ENCODE measurements at places on chromosomes 7 and 10.

DNA sequence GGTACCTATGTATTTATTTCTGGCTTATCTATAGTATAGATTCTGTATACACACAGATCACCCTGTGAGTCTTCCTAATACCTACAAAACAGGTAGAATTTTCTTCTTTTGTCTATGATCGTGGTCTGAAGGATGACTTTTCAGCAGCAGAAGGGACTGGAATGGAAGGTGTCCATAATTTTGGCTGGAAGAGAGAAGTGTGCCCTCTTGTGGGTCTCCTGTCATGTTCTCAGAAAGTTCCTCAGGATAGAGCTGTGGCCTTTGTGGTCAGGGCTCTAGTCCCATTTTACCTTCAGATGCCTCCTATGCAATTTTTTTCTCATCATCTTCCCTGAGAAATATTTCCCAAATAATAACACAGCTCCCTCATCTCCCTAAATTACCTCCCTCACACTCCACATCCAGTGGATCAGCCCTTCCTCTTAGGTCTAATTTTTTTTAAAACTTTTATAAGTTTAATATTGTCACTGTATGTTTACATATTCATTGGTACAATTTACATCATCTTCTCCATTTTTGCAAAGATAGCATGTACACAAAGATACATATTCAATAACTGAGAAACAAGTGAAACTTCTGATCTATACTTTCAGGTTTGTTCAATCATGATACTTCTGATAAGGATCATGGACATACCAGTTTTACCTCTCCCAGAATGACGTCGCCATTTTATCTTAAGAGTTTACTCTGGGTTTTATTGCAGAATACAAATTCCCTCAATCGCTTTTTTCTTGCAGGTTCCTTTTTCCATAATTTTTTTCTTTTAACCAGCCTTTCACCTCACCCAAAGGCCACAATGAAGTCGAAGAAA, 112.7 kb downstream of the REEP3 start:
- DNase-seq = peak; percentile 12

DNA sequence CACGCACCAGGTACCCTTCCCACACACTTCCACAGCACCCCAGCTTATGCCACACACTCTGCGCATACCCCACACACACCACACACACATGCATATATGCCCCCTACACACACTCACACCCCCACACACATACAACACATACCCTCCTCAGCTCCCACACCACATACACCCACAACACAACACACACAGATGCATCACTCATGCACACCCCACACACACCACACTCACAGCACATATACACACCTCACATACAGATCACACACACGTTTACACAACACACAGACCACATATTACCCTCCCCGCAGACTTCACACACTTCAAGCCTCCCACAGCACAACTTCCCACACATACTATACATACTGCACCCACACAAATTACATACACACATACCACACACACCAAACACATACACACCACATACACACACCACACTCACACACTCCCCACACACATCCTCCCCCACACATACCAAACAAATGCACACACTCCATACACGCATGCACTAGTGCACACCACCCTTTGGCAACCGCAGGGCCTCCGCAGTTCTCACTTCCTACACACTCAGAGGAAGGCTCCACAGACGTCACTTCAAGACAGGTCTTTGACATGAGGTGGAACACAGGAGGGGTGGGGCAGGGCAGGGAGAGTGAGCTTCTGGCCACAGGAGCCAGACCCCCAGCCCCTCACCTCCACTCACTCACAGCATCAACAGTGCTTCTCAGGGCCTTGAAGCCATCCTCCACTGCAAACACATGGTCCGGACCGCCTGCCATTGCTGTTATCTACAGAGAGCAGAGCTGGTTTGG, 18.5 kb upstream of the ANTXRL start:
- no peak for DNase-seq

DNA sequence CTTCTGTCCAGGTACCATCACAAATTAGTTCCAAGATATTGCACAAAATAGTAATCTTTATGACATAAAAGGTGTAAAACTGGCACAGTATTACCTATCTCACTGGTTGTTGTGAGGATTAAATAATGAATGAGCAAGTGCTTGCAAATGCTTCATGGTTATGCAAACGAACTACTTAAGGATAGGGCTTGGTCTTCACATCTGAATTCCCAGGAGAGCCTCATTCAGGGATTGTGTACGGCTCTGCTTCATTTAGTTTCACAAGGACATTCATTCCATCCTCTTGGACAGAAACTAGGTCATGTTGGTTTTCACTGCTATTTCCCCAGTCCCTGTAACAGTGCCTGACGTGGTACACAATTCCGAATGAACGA, 12.1 kb downstream of the ABCA13 start:
- DNase-seq = no peak

DNA sequence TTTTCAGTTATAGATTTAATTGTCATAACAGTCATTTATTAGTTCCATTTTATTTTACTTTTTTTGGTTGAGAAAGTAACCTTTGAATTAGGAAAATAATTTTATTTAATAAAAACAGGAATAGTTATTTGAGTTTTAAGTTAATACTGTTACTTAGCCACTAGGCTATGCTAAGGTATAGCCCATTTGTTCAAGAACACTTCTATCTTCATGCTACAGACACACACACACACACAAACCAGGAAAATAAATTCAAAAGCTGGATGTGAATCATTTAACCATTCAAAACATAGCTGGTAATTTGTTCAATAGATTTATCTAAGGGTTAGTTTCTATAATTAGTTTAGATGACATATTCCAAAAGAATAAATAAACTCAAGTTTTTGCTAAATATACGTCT, 148.4 kb downstream of the RNF133 start:
- DNase-seq = no peak

DNA sequence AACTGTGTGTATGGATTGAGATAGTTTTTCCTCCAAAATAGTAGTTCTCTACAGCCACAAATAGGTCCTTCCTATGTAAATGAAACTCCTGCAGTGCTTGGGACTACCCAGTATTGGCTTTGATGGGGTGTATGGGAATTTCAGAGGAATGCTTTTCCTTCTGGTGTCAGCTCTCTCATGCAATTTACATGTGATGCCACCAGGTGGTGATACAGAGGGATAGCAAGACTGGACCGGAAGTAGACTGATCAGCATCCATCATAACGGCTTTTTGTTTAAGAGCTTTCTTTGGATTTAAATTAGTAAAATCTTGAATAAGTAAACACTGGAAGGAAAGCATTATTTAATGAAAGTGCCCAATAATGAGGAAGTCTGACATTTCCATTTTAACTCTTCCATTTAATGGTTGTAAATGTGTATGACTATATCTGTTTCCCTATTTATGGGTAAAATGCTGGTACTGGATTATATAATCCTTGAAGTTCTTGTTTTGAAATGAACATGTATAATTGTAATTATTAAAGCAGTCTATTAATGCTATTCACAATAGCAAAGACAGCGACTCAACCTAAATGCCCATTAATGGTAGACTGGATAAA, 22.7 kb downstream of the DYNC1I1 start:
- no peak for DNase-seq

- no peak for DNase-seq
These were observed 402.6 kb downstream of the NEBL start for GRCh38 chr10:20494474-20494873.

GRCh38 chr7:3436746-3437145, 135.7 kb downstream of the SDK1 start:
- no peak for DNase-seq

- DNase-seq = no peak
These were observed 28.0 kb downstream of the NIPSNAP2 start for GRCh38 chr7:55992346-55992745.

GRCh38 chr10:29203432-29203831, 85.4 kb upstream of the LYZL1 start:
- DNase-seq = no peak

DNA sequence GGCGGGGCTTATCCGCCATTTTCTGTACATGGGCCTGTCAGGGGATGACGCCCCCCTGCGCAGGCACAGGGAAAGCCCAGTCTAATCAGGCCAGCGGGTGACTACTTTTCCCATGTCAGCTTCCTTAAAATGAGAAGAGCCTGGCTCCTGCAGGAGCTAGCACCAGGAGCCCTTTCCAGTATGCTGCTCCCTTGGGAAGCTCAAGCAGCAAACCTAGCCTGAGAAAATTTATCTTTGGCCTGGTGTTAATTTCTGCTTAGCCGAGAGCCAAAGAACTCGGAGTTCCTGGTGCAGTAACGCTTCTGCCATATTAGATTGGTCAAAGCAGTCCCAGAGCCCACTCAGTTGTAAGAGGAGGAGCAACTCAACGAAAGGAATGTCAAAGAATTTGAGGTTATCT, 239.0 kb upstream of the PHYHIPL start:
- DNase-seq = no peak
